ENCODE measurements at places on chromosomes 2 and 18. TPM values are rescaled to one million over a fixed set of nuclear protein-coding genes. Genes with fewer than 3 reads are reported as not detected.

CYRIA gene
- total RNA-seq = 1.8 TPM

- H3K36me3 ChIP-seq = no peaks in the 10 kb centered on the region
- peaks cover 24% of the 10 kb centered on the region for H3K4me1 ChIP-seq
- H3K27ac ChIP-seq = no peak overlapping the region
- H3K4me3 ChIP-seq = no peak overlapping the region
Observed at GRCh38 chr18:7755753-7756475, 188.8 kb downstream of the PTPRM start.

- H3K27ac ChIP-seq = no peak overlapping the region
- peak; percentile 86 for DNase-seq
- no peaks in the 10 kb centered on the region for H3K27me3 ChIP-seq
- H3K4me3 ChIP-seq = no peak overlapping the region
- H3K4me1 ChIP-seq = no peaks in the 10 kb centered on the region
Observed at GRCh38 chr2:241811952-241812729, 3.1 kb downstream of the NEU4 start.

GRCh38 chr2:189177251-189177840, 2.2 kb downstream of the COL5A2 start:
- H3K36me3 ChIP-seq = peaks cover 18% of the 10 kb centered on the region
- peaks cover 25% of the 10 kb centered on the region for H3K4me1 ChIP-seq
- peak overlapping the region; percentile 83 for H3K27ac ChIP-seq

DNA sequence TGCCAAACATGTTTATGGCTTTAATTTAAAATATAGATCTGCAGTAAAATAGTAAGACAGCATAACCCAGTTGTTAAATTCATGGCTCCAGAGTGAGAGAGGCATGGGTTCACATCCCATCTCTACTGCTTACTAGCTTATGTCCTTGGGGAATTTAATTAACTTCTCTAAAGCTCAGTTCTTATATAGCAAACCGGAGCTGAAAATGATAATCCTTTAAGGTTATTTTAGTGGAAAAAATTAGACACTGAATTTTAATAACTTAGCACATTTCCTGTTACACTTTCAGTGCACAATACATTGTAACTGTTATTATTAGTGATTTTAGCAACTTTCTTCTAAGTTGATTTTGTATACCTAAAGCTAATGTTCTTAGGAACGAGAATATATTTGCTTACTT, 14.8 kb downstream of the SCN9A start:
- H3K27ac ChIP-seq = no peak overlapping the region
- H3K36me3 ChIP-seq = no peaks in the 10 kb centered on the region
- no peak for DNase-seq
- no peak overlapping the region for H3K4me3 ChIP-seq
- H3K4me1 ChIP-seq = peaks cover 11% of the 10 kb centered on the region

FAM124B gene
- total RNA-seq = not detected

PARD6G gene
- 2.2 TPM for total RNA-seq

DNA sequence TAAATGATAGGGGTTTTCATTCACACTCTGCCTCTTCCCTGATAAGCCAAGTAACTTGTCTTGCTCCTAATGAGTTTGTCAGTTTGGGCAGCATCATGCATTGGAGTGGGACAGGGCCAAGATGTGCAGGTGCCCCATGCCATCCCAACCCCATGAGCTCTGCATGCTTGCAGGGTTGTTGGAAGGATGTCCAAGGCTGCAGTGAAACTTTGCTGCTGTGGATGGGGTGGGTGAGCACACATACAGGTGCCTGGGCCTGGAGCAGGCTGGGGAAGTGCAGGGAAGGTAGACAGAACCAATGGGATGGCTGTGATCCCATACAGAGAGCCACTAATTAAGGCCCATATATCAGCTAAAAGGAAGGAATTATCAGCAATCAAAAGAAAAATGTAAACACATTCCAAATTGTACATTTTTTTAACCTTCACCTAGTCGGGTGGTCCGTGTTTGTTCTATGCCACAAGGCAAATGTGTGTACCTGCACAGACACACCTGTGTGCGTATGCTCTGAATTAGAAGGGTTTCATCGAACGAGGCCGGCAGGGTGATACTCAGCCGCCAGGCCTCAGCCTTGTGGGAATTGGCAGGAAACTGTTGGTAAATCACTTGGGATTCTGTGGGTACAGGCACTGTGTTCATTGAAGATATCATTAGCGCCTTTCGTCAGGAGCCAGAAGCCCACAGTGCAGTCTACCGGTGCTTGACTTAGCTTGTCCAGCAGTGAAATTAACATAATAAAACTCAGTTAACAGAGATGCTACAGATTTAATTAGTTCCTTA, 342.9 kb downstream of the MYCN start:
- H3K4me3 ChIP-seq = no peak overlapping the region
- H3K27ac ChIP-seq = no peak overlapping the region

SERPINB10 gene
- total RNA-seq = 0.29 TPM

RPRD1A gene
- 36.2 TPM for total RNA-seq

SLC19A3 gene
- 0.36 TPM for total RNA-seq

- no peaks in the 10 kb centered on the region for H3K27me3 ChIP-seq
- H3K27ac ChIP-seq = no peak overlapping the region
- peak; percentile 63 for DNase-seq
- no peaks in the 10 kb centered on the region for H3K36me3 ChIP-seq
- peaks cover 23% of the 10 kb centered on the region for H3K4me1 ChIP-seq
Observed at GRCh38 chr2:10620481-10620880, 69.3 kb downstream of the NOL10 start.

GRCh38 chr2:23445450-23445868, 60.5 kb downstream of the KLHL29 start:
- H3K36me3 ChIP-seq = no peaks in the 10 kb centered on the region
- H3K4me3 ChIP-seq = no peak overlapping the region
- H3K27ac ChIP-seq = no peak overlapping the region
- peak; percentile 87 for DNase-seq

DNA sequence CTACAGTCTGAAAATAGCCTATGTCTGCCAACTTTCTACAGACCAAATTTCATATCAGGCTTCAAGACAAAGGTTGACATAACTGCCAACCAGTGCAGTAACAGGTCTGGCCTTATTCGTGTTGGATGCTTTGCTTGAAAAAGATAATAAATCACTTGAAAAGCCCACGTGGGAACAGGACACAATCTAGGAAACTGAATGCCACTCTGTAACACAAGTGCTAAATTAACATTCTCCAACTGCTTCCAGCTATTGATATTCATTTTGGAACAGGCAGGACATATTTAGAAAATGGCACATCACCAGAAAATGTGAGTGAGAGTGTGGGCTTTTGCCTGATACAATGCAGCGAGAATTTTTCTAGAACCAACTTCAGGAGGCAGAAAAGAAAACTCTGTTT, 165.9 kb upstream of the CCDC150 start:
- no peaks in the 10 kb centered on the region for H3K36me3 ChIP-seq
- peaks cover 2% of the 10 kb centered on the region for H3K4me1 ChIP-seq
- DNase-seq = no peak
- H3K27ac ChIP-seq = no peak overlapping the region
- H3K27me3 ChIP-seq = no peaks in the 10 kb centered on the region

- H3K27ac ChIP-seq = no peak overlapping the region
- no peaks in the 10 kb centered on the region for H3K36me3 ChIP-seq
- no peak for DNase-seq
- H3K4me1 ChIP-seq = no peaks in the 10 kb centered on the region
- H3K4me3 ChIP-seq = no peak overlapping the region
Observed at GRCh38 chr2:211055438-211055837, 499.0 kb downstream of the CPS1 start.

GRCh38 chr18:34592961-34593382, 117.1 kb upstream of the DTNA start:
- H3K4me1 ChIP-seq = no peaks in the 10 kb centered on the region
- H3K27ac ChIP-seq = peak overlapping the region; percentile 45
- H3K36me3 ChIP-seq = no peaks in the 10 kb centered on the region
- H3K4me3 ChIP-seq = peak overlapping the region; percentile 76
- no peak for DNase-seq

VIL1 gene
- under 0.01 TPM for total RNA-seq

- H3K4me1 ChIP-seq = no peaks in the 10 kb centered on the region
- no peak overlapping the region for H3K27ac ChIP-seq
- no peaks in the 10 kb centered on the region for H3K27me3 ChIP-seq
- no peaks in the 10 kb centered on the region for H3K36me3 ChIP-seq
Observed at GRCh38 chr2:21438949-21439348, 315.2 kb downstream of the TDRD15 start.

DNA sequence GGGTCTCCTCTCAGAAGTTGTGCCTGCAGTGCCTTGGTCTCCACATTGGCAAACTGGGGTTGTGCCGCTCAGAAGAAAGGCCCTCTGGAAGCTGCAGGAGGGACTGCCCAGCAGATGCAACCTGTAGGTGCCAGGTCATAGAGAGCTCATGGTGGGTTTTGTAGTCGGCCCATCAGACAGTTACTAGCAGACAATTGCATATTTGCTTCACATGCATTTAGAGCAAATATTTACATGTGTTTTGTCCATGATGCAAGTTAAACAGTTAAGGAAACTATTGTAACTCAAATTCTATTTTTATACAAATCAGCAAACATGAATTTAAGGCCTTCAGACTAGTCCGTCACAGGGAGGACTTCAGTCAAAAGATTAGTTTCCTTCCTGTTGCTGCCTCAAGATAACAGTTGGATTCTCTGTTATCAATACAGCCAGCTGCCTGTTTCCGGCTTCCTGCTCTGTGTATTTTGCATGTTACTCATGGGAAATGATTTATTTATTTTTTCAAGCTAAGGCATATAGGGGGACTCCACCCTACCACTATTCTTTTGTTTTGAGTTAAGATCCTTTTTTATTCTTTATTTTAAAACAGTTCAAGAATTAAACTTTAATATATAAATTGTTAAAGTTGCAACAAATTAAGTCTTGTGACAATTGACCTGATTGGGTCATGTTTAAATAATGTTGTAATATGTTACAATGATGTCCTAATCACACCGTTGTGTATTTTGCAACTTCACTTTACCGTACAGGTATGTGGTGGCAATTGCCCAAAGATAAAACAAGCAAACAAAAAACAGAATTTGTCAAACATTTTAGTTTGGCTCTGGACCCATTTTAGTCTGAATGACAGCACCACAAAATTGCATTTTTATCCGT, 133.5 kb downstream of the SPTBN1 start:
- no peak for DNase-seq
- no peaks in the 10 kb centered on the region for H3K27me3 ChIP-seq
- peaks cover 36% of the 10 kb centered on the region for H3K4me1 ChIP-seq
- H3K36me3 ChIP-seq = peaks cover 13% of the 10 kb centered on the region
- peak overlapping the region; percentile 21 for H3K27ac ChIP-seq

- no peaks in the 10 kb centered on the region for H3K4me1 ChIP-seq
- H3K27ac ChIP-seq = no peak overlapping the region
- H3K27me3 ChIP-seq = peaks cover 5% of the 10 kb centered on the region
- DNase-seq = no peak
Observed at GRCh38 chr2:233064530-233065199, 4.5 kb downstream of the INPP5D start.

CCDC68 gene
- 9.0 TPM for total RNA-seq

TMEM237 gene
- 43.6 TPM for total RNA-seq

- no peak for DNase-seq
- peaks cover 7% of the 10 kb centered on the region for H3K4me1 ChIP-seq
- H3K4me3 ChIP-seq = no peak overlapping the region
- H3K27ac ChIP-seq = no peak overlapping the region
- peaks cover 14% of the 10 kb centered on the region for H3K27me3 ChIP-seq
Observed at GRCh38 chr2:38381381-38382143, 4.5 kb upstream of the ATL2 start.

Data from osteoblast (primary cell).